ENCODE measurements at places on chromosomes 1 and 21. TPM values are rescaled to one million over a fixed set of nuclear protein-coding genes. Genes with fewer than 3 reads are reported as not detected.

DNA sequence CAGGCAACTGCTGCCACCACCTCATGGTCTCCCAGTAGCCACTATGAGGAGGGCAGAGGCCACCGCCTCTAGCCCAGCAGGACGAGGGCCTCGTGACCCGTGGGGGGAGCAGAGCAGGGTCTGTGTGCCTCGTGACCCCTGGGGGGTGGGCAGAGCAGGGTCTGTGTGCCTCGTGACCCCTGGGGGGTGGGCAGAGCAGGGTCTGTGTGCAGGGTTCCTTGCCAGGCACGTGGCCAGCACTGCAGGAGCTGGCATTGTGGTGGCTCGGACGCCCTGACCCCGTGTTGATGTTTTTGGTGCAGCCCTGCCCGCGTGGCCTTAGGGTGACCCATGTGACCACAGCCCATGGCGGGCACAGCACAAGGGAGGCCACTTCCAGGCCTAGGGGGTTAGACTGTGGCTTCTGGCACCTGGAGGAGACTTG, 52.8 kb downstream of the SLX9 start:
- no peak for DNase-seq

Gene LCE1F
- not detected for total RNA-seq

Gene BCAN
- 0.27 TPM for total RNA-seq

- DNase-seq = no peak
Observed at GRCh38 chr1:42737986-42738677, 1.9 kb downstream of the CLDN19 start.

Gene SLFNL1
- 0.62 TPM for total RNA-seq

- DNase-seq = no peak
Observed at GRCh38 chr1:27689423-27690173, 17.6 kb upstream of the IFI6 start.

- DNase-seq = no peak
Observed at GRCh38 chr1:101440485-101440884, 203.7 kb downstream of the S1PR1 start.

DNA sequence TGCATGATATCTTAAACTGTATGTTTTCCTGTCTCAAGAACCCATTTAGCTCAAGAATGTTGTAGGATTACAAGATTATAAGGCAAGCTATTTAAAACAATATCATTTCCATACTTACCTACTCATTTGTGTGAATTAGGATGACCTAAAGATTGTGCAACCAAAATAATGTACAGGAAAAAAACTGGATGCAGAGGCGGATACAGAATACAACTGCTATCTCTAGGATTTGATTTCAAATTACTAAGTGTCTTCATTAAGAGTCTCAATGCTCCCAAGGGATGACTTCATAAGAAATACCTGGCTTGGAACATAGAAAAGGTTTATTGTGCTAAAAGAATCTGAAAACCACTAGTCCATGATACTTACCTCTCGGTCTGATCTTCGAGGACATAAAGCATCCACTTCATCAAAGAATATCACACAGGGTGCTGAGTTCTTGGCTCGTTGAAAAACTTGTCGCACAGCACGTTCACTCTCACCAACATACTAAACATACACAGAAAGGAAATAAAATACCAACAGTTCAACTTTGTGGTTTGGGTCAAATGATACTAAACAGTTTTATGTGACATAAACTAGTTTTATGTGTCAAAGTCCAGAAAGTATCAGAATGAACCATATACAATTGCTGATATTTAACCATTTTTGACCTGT, 54.9 kb downstream of the NVL start:
- DNase-seq = no peak

- DNase-seq = no peak
Observed at GRCh38 chr1:156684227-156684782, 7.1 kb upstream of the NES start.

DNA sequence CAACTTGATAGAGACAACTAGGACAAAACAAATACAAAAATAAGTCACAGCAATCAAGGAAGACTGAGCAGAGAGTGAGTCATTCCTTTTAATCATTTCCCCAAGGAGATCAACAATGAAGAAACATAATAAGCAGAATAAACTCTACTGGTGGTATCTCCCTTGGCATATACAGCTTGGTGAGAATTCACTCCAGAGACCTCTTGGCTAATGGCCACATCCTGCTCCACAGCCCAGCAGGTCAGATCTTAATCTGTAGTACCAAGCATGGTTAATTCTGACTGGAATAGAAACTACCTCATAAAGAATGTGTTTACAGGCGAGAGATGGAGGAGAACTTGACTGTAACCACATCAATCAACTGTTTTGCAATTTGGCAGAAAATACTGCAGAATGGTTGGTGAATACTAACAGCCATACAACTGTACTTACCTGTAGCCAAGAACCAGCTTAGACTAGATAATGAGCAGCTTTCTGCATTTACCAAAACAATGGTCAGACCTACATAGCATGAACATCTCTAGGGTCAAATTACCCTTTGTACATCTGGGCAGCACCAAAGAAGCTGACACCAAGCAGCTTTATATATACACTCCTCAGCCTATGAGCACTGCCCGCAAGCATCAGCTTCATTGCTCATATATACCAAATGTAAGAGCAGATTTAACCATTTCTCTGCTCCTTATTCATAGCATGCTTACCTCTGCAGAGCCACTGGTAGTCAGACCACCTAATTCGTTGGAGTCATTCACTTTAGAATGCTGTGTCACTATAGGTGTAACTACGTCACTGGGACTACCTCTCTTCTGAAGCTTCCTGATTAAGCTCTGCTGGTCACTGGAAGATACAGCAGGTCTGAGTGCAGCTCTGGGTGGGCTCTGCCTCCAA, 51.0 kb downstream of the KIAA0319L start:
- DNase-seq = no peak

DNA sequence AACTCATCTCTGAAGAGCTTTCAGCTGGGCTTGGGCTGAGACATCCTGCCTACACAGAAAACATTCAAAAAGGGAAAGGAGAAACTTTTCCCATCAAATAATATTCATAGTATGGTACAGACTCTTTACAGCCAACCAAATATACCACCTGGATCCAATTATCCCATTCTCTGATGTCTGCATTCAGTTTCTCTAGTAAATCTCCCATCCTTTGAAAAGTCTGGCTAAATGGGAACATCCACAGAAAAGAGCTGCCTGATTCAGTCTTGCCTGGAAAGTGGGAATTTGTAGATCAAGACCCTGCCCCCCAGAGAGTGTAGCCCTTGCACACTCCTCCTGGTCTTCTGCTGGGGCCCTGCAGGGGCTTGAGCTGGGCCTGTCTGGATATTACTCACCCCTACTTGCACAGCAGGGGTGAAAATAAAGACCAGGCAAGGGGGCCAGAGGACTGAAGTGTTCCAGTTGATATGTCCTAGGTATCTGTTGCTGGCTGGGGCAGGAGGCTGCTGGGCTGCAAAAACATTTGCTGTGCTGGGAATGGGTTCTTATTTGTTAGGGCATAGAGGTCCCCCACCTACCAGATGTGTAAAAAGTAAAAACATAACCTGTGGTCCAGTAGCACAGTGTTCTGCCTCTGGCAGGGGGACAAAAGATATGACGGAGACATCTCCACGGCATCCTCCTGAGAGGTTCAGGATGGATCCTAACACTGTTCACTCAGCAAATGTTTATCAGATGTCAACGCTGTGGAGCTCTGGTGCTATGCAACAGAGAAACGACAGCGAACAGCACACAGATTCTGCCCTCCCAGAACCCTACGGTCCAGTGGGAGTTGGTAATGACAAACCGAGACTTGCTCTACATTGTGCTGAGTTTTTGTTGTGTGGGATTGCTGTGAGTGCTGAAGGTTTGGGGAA, 140.3 kb downstream of the PLXNA2 start:
- DNase-seq = no peak

DNA sequence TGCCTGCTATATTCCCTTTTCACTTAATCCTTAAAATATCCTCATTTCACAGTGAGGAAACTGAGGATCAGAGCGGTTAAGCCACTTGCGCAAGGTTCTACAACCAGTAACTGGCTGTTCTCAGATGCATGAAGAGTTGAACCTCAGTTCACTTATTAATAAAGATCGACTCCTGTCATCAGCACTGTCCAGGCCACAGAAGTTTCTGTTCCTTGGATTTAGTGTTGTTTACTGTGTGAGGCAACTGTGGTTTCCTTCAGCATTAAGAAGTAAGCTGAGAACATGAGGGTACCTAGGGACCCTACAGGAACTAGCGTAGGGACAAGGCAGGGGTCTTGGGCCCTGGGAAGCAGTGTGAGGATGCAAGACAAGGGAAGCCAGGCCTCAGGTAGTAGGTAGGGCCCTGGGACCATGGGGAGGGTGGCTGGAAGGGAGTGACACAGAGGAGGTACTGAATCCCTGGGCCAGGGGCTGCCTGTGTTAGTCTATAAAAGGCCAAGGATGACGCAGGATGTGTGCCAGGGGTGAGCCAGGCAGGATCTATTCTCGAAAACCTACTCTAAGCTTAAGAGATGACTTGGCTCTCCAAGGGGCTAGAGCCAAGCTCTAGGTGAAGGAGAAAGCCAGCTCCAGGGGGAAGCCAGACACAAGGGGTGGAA, 181.2 kb upstream of the CSF3R start:
- no peak for DNase-seq

DNA sequence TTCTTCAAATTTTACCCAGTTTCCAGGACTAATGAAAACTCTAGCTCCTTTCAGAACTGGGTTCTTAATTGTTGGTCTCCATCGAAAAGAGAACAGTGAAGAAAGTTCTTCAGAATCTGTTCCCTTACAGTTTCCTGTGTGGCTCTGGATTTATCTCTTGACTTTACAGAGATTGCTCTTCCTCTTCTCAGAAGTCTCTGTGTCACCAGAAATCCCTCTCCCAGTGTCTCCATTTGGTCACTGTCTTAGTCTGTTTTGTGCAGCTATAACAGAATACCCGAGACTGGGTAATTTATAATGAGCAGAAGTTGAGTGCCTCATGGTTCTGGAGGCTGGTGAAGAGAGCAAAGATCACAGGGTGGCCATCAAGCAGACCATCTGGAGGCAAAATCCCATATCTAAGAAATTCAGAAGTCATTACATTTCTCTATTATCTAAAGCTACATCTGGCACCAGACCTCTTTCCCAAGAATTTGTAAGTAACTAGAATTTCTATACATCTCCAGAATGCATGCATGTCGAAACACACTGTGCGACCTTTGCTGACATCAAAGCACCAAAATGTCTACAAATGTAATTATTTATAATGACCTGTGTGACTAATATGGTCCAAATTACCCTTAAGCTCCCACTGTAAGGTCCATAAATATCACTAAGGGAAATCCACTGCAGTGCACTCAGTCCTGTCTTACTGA, 65.4 kb upstream of the KRTAP19-8 start:
- DNase-seq = no peak

Gene SLC37A1
- 7.4 TPM for total RNA-seq

- DNase-seq = no peak
Observed at GRCh38 chr1:184379111-184379752, 7.6 kb upstream of the C1orf21 start.

- peak; percentile 63 for DNase-seq
Observed at GRCh38 chr1:57424231-57425027, 569 bp upstream of the DAB1 start.

Gene CELSR2
- total RNA-seq = 24.0 TPM

Measured in sciatic nerve (tissue), 2 donors.